ENCODE measurements at places on chromosomes 12 and 14.

DNA sequence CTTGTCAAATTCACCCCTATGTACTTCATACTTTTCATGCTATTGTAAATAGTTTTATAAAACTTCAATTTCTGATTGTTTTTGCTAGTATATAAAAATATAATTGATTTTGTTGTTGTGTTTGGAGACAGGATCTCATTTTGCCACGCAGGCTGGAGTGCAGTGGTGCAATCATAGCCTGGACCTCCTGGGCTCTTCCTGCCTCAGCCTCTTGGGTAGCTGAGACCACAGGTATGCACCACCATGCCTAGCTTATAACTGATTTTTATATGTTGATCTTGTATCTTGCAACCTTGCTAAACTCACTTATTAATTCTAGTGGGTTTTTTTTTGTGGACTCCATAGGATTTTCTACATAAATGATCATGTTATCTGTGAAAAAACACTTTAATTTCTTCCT, 23.5 kb downstream of the ATP5MC2 start:
- no peak for DNase-seq

GRCh38 chr14:63345826-63346225, 27.1 kb upstream of the GPHB5 start:
- DNase-seq = no peak

GRCh38 chr12:51891843-51892242, 3.9 kb downstream of the ANKRD33 start:
- no peak for DNase-seq

- no peak for DNase-seq
Observed at GRCh38 chr12:87074781-87075180, 818.6 kb upstream of the MGAT4C start.

GRCh38 chr14:70801836-70802235, 7.5 kb downstream of the MAP3K9 start:
- no peak for DNase-seq

DNA sequence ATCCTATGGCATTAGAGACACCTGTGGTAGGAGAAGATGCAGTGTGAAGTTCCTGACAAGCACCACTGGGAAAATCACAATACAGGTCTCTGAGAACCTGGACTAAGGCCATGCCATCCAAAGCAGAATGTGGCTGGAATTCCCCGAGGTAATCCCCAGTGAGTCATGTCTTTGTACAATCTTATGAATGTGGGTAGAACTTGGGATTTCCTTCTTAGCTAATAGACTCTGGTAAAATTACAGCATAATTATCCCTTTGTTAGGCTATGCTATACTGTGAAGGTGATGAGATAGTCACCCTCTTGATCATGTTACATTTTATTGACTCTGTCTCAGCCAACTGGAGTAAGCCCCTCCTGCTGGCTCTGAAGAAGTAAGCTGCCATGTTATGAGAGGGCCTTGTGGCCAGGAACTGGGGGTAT, 224.3 kb upstream of the DCN start:
- DNase-seq = no peak

DNA sequence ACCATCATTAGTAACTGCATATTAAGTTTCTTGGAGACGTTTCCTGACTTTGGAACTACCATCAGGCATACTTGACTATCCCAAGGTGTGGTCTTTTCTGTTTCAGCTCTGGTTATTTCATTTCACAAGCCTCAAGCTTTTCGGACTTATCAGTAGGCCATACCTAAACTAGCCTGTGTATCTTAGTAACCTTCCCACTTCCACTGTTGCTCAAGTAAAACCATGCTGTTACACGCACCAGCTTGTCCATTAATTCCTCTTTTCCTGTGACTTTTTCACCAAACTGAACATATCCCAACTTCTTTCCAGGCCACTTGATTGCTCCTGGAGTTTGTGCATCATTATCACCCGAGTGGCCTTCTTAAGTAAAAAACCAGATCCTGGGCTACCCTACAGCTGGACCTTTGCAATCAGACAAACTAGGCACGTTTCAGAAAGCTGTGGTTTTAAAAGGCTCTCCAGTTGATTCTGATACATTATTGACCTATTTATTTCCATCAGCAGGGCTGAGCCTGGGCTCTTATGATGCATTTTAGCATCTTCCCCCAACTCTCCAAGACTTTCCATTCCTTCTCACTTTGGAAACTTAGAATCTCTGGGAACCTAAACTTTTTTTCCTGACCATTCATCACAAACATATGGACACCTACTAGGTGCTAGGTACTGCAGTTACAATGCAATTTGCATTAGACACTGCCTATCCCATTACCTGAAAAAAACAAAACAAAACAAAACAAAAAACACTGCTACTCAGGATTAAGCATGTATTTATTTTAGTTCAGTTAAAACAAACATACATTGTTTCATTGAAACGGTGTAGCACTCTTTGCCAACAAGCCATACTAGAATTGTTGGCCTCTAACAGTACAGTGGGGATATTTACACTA, 14.9 kb downstream of the SLC38A2 start:
- DNase-seq = no peak

DNA sequence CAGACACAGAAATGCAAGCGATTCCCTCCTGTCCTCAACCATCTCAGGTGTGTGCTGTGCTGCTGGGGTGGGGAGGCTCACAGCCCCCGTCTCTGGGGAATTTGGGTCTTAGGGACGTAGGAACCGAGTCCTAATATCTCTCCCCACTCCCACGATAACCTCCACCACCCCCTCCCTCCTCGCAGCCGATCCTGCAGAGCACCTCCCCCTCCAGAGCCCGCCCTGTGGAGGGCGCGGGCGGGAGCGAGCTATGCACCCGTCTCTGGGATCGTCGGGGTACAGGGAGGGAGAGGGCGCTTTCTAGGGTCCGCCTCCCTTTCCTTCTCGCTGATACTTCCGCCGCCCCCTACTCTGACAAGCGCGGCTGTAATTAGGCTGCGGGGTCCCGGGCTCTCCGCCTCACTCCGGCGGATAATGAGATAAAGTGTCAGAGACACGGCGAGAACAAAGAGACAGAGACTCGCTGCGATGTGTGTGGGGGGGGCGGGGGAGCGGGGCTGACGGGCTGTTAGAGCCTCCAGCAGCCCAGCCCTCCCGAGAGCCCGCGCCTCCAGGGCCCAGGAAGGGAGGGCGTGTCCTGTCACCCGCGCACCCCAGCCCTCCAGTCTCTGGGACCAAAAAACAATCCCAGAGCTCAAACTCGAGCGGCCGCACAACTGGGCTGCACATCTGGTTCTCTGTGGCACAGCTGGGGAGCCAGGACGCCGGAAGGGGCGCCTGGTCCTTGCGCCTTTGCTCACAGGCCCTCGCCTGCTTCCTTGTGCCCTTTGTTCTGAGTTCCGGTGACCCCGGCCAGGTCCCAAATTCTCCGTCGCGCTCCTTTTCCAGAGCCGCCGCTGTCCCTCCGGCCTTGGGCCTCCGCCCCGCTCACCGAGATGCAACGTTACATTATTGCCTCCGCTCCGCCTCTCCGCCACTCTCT, 8.7 kb downstream of the SHMT2 start:
- DNase-seq = no peak
